GDM1 (cell line): ENCODE measurements at places on chromosomes 6 and 20.

DNA sequence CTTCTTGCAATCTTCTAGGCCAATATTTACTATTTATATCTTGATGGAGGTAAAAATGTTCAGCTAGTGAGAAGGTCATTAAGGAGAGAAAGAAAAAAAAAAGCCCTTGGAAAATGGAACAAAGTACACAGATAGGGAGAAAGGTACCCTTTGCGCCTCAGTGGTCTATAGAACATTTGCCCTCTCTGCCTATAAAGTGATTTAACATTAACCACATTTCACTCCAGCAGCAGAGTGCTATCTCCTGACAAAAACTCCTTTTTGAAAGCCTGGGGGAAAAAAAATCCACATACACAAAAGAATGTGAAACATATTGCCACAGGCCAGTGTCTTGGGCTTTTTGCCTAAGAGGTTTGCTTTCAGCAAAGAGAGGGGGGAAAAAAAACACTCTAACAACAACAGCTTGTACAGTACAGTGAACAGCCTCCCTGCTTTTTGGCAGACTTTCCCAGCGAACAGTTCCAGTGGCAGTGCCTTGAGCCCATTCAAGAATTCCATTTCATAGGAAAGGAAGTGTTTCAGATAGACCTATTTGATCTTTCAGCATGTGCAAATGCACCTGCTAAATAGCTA, 695 bp downstream of the ARHGAP18 start:
- no peak for DNase-seq

DNA sequence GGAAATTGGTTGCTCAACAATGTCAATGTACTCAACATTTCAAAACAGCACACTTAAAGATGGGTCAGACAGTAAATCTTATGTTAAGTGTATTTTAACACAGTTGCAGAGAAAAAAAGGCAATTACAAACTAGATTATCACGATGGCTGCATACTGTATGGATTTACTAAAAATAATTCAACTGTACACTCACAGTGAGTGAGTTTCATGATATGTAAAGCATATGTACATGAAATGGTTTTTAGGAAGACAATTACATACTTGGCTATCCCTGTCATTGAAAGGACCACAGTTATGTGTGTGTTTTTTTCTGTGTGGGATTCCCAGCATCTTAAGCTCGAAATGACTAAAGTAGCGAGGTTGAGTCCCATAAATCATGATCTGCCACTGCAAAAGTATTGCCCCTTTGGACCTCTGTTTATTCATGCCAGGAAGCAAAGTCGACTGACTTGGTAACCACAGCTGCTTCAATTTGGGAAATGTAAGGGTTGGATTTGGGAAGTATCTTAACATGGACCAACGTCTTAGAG, 5.5 kb upstream of the SALL4 start:
- DNase-seq, result no peak

- DNase-seq, result no peak
Measured at GRCh38 chr6:42511803-42512422, 51.9 kb upstream of the UBR2 start.

DNA sequence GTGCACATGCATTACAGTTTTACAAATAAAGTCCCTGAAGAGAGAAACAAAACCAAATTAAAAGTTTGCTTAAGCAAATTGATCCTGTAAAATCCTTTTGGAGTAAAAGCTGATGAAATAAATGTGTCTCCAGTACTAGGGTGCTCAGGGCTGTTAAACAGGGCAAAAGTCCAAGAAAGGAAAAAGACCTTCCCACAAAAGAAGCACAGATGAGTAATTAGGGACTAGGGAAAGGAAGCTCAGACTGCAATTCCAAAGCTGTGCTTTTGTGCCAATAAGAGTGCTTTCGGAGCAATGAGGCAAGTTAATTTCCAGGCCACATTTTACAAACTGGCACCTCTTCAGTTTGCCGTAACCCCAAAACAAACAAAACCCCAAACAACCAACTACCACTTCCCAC, 10.4 kb upstream of the RNF182 start:
- DNase-seq, result no peak

- no peak for DNase-seq
Measured at GRCh38 chr6:82113231-82113630, 134.3 kb downstream of the IBTK start.

GRCh38 chr6:138833816-138834539, 38.1 kb downstream of the ECT2L start:
- no peak for DNase-seq

- DNase-seq, result no peak
Measured at GRCh38 chr20:40238511-40238910, 450.5 kb downstream of the MAFB start.

GRCh38 chr6:10413262-10413849, 1.5 kb downstream of the TFAP2A start:
- no peak for DNase-seq

DNA sequence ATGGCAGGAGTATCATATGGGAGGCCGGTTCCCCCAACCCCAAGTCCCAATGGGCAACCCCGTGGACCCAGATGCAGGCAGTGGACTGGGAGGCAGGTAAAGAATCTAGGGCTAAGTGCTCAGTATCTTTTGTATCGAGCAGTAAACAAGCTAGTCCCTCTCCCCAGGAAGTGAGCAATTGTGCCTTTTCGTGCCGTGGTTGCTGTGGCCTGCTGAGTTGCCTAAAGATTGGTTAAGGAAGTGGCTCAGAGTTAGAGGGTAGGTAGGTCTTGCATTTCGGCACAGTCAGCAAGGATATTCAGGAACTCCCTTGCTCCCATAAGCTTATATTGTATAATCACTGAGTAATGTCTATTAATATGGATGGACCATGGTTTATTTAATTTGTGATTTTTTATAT, 1.3 kb upstream of the DNAH8 start:
- peak; percentile 2 for DNase-seq

DNA sequence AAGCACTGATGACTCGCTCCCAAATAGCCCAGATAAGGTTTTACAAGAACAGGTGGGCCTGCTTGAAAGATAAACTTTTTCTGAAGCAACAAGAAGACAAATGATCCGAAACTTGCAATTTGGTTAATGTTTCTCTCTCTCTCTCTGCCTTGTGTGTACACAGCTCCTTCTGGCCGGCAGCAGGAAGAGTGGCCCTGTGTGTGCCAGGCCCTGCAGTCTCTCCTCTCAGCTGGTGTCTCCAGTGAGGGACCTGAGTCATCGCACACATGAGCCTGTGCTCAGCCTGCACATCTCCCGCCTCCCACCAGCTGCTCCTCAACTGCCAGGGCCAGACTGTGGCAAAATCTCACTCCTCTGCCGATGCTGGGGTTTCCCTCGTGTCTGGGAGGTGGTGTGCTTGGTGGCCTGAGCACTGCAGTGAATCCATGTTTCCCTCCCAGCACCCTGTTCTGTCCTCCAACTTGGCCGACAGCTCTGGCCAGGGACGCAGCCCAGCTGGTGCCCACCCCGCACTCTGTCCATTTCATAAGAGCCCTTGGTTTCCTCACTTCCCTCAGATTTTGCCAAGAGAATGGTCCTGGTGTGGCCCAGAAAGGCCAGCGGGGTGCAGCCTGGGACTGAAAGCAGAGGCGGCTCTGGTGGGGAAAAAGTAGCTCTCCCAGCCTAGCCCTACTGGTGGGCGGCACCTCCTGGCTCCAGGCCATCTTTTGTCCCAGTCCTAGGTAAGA, 49.4 kb downstream of the ERMARD start:
- no peak for DNase-seq
